ENCODE measurements at places on chromosomes 16 and 17.

GRCh38 chr17:49518346-49519078 lies 23.4 kb downstream of the NGFR start:
- no peak for DNase-seq

DNA sequence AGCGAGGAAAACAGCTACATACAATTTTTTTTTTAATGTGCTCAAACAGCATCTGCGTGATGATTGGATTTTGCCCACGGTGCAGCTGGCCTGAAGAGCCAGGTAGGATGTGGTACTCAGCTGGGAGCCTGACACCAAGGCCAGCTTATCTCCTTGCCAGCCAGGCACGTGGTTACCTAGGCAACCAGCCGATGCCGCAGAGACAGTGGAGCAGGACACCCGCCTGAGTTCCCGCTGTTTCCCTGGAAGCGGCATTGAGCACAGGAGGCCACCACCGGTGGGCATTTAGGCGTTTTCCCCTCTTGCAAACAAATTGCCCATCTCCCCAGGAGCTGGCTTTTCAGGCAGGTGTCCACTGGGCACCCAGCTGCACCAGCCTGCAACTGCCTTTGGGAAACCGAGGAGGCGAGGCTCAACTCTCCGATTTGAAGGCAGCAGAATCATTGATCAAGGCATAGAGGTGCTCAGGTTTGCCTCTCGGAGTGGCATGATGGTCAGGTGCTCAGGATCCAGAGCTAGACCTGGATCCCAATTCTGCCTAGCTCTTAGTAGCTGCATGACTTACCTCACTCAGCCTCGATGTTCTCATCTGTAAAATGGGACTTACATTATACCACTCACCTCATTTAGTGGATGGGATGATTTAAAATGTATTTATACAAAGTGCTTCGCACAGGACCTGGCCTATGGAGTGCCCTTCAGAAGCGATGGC lies 137.5 kb upstream of the PLCG2 start:
- peak; percentile 74 for DNase-seq

DNA sequence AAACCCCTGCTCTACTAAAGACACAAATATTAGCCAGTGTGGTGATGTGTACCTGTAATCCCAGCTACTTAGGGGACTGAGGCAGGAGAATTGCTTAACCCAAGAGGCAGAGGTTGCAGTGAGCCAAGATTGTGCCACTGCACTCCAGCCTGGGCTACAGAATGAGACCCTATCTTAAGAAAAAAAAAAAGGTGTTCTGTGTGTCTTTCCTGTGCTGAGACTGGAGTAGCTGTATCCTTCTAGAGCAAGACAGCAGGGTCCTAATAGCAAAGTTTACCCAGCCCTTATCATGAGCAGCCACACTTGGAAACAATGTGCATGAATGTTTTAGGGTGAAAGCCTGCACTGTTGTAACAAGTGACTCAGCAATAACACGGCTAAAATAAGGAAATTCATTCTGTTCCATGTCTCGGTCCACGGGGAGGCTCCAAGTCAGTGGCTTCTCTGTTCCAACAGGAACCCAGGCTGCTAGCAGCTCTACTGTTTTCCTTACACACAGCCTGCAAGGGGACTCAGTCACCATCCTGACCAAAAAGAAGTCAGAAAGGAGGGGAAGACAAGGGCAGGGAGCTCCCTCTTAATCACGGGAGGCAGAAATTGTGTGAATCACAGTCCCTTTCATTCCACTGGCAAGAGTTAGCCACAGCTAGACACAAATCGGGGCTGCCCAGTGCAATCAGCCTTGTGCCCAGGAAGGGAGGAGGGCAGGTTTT lies 7.1 kb upstream of the SLC5A11 start:
- no peak for DNase-seq

- no peak for DNase-seq
Observed at GRCh38 chr16:73302942-73303341, 255.0 kb upstream of the ZFHX3 start.

DNA sequence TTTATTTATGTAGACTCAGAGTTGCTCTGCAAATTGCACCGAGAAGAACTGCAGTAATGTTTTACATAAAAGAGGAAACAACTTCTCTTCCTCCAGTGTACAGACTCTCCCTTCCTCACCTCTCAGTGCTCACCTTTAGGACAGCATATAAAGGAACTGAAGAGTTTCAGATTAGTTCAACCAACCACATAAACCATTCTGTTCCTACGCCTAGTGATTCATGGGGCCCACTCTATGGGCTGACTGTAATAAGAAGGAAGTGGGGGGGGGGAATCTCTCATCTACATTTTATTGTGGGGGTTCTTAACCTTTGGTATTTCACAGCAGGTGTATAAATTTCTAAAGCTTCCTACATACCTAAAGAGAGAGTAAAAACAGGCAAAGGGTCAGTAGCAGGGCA lies 18.3 kb downstream of the ZSWIM7 start:
- DNase-seq: no peak

- DNase-seq: no peak
Observed at GRCh38 chr17:39018267-39019134, 51.3 kb upstream of the FBXO47 start.

- no peak for DNase-seq
Observed at GRCh38 chr16:88568710-88569613, 1.2 kb upstream of the ZC3H18 start.

GRCh38 chr16:75483222-75483621 lies 12.0 kb downstream of the CHST6 start:
- no peak for DNase-seq

GRCh38 chr17:410543-411401 lies 58.2 kb upstream of the RPH3AL start:
- DNase-seq: no peak

DNA sequence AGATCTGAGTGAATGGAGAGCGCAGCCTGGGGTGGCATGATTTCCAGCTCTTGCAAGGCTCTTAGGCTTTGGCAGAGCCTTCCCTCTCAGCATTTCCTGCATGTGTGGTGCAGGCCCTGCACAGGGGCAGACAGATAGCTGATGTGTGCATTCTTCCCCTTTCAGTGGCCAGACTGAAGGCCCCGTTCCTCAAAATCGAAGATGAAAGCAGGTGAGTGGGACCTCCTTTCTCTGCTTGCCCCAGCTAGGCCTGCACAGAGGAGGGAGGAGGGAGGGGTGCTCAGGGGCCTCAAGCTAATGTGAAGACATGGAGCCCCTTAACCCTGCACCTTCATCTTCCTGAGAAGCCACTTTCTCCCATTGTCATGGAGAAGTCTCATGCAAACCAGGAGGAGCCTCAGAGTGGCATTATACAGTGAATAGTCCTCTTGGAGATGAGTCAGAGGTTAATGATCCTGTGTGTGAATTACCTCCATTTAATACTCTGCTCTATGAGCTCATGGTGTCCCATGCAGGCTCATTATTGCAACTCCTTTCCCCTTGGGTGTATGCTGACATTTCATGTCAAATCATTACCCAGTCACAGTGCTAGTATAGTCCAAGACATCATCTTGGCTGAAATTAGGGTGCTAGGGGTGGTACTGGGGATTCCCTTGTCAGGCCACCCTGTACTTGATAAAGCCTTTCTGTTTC lies 20.4 kb upstream of the ADAM11 start:
- DNase-seq: no peak

- DNase-seq: no peak
Observed at GRCh38 chr16:11852092-11852809, 909 bp upstream of the RSL1D1 start.

Measured in NCI-H1417 treated with DMSO at 0.1 percent for 48 hours (cell line).